ENCODE measurements at places on chromosomes 4 and X.

- DNase-seq, result no peak
Observed at GRCh38 chr4:4640692-4641091, 98.8 kb upstream of the STX18 start.

- no peak for DNase-seq
Observed at GRCh38 chr4:47210828-47211227, 179.5 kb downstream of the GABRB1 start.

DNA sequence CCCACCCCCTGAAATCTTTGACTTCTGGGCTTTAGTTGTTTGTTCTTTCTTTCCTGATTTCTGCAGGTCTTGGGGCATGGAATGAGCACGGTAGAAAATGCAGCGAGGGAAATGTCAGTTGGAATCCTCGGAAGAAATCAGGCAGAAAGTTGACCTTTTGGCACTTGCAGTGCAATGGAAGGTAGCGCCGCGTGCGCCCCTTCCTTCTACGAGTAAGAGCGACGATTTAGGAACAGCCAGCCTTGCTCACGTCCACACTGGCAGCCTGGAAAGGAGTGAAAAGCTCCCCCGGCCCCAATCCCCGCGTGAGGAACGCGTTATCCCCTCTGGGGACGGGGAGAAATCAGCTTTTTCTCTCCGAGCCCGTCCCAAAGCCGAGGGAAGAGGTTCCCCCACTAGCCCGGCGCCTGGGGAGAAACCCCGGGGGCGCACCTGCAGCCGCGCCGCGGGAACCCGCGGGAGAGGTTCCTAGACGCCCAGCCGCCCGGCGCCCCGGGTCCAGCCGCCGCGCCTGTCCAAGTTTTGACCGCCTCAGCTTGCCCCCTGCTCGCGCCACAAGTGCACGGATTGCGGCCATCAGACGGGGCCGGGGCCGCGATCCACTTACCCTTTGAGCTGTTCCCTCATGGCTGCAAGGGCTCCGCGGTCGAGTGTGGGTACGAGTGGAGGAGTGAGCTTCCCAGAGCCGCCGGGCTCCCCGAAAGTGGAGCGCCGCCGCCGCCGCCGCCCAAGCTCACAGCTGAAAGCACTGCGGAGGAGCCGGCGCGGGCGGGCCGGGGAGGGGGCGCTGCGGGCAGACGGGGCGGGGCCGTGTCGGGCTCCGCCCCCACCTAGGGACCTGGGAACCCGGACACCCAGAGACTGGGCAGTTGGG lies 194.6 kb upstream of the FTHL17 start:
- no peak for DNase-seq

DNA sequence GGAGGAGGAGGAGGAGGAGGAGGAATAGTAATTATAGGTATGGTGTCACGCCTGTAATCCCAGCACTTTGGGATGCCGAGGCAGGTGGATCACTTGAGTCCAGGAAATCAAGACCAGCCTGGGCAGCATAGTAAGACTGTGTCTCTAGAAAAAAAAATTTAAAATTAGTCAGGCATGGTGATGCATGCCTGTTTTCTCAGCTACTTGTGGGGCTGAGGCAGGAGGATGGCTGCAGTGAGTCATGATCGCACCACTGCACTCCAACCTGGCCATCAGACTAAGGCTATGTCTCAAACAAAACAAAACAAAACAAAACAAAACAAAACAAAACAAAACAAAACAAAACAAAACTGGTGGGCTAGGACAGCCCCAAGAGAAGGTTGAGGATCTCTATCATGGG lies 3.0 kb downstream of the STARD8 start:
- no peak for DNase-seq

- DNase-seq, result no peak
Observed at GRCh38 chr4:26181616-26182015, 139.2 kb upstream of the RBPJ start.

DNA sequence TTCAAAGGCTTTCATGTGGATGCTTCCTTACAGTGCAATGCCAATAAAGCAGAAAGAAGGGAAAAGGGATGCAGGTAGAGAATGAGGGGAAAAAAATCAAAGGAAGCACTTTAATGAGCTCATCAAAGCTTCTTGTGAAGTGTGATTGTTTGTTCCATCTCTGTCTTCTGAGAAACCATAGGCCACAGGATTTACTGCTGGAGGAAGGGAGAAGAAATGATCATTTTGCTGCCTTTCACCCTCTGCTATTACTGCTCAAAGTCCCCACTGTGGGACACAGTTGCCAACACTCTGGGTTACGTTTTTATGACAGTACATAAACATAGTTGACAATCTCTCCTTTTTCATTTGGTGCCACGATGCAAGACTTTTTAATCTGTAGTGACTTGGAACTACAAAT lies 558.0 kb upstream of the TECRL start:
- DNase-seq, result no peak

GRCh38 chr4:17058916-17059741 lies 160.7 kb upstream of the LDB2 start:
- no peak for DNase-seq

DNA sequence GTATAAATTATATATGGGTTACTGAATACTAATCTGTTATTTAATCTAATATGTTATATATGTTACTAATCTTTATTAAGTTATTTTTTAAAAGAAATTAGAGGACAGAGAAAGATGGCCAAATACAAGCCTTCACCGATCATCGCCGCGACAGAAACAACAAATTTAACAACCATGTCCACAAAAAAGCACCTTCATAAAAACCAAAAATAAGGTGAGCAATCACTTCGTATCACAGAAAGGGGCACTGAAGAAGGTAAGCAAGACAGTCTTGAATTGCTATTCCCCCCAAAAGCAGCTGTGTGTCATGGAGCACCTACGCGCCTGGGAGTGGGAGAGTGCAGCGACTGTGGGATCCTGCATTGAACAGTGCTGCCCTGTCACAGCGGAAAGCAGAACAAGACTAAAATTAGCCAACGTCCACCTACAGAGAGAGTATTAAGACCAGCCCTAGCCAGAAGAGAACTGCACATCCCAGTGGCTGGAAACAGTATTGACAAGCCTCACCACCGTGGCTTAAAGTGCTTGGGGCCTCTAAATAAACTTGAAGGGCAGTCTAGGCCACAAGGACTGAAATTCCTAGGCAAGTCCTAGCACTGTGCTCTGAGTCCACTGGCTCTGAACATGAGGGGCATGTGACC lies 38.5 kb downstream of the LRBA start:
- no peak for DNase-seq

- no peak for DNase-seq
Observed at GRCh38 chr4:17230727-17231126, 281.2 kb downstream of the QDPR start.

DNA sequence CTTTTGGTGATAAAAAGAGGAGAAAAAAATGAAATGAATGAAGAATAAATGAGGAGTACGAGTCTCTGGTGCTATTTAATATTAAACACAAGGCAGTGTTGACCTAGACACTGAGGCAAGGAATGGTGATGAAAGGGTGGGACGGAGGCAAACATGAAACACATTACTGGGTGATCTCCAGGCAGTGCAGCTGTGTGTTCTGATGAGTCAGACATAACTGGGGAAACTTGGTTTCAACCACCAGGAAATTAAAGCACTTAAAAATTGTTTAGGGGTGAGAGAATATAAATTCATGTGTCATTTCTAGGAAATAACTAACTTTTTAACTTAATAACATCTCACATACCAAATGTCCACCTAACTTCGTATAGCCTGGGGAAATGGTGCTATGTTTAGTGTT lies 19.7 kb upstream of the CXCL6 start:
- no peak for DNase-seq

DNA sequence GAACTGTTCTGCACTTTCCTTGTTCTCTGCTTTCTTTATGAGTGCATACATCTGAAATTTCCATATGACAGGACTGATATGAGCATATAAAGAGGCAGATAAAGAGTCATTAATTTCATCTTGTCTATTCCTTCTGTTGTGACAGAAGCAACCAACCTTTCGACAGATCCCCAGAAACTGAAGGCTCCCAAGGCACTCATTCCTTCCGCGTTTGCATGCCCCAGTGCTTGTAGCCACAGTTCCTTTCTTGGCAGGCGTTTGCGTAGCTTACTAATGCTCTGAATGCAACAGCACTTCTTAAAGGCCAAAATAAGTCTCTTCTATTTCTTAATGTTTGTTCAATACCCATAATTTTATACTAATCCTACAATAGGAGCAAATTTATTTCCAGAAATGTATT lies 94.0 kb upstream of the TBL1X start:
- no peak for DNase-seq
